Activated CD4-positive, CD25-positive, alpha-beta regulatory T cell treated with anti-CD3 and anti-CD28 coated beads, Interleukin-2, amount 50 U/mL, for 16 hours (primary cell): ENCODE measurements at places on chromosomes 6 and 20.

- no peak for DNase-seq
Observed at GRCh38 chr20:38196592-38196991, 31.5 kb upstream of the TGM2 start.

- DNase-seq: no peak
Observed at GRCh38 chr6:163991321-163991720, 576.8 kb downstream of the QKI start.

- no peak for DNase-seq
Observed at GRCh38 chr6:20438462-20439070, 36.9 kb downstream of the E2F3 start.

GRCh38 chr20:44805979-44806620 lies 4.2 kb downstream of the RIMS4 start:
- no peak for DNase-seq

GRCh38 chr6:138821519-138821918 lies 25.6 kb downstream of the ECT2L start:
- no peak for DNase-seq

- DNase-seq: no peak
Observed at GRCh38 chr6:82750556-82750955, 315.1 kb downstream of the UBE3D start.

DNA sequence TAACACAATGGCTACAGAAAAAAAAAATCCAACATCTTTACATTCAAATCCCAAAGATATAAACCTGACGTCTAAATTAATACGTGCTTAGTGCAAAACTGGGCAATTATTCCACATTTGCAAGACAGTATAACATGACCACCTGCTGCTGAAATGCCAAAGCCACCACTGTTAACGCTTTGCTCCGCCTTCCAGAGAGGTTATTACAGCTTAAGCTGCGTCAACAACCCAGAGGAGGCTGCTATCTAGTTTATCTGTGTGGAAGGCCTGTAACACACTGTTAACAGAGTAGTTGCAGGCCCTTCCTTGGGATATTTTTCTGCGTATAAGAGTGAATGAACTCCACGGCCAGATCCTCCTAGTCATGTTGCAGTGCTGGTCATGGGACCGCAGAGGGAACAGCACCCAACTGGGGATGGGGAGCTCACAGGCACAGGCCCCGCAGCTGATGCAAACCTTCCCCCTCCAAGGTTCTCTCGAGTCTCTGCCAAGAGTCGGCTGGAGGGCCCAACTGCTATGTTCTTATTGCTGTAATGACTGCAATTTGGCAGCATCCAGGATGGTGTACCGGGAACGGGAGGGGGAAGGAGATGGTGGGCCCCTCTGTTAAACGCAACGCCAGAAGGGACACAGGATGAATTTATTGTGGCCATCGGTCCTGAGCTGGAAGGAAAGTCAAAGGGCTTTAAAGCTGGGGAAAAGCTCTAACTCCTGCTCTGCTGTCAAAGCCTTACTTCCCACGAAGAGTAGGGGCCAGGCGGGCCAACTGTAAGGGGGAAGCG lies 993 bp upstream of the NCOA7 start:
- no peak for DNase-seq

DNA sequence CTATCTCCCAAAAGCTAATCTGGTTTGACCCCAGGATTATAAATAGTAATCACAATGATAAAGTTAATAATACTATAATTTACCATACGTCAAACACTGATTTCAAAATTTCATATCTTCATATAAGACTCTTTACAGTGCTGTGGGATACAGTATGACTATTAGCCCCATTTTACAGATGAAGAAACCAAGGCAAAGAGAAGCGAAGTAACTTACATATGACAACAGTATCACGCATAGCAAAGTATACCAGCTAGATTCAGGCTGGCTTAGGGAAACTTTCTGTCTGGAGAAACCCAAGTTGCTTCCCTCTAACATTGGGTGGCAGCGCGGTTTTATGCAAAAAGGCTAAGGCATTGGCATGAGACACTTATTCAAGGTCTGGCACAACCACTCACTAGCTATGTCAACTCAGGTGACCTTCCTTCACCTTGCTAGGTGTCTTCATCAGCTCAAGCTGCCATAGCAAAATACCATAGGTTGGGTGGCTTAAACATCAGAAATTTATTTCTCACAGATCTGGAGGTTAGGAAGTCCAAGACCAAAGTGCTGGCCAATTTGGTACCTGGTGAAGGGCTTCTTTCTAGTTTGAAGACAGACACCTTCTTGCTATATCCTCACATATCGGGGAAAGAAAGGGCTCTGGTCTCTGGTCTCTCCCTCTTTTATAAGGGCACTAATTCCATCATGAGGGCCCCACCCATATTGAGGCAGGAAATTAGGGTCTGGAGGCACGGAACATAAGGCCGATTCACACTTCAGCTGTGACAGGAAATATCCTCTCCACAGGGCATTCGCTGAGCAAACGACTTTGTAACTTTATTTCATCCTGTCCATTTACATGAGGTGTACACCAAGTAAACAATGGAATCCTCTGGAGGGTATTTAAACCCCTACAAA lies 22.4 kb upstream of the UTRN start:
- DNase-seq: no peak

DNA sequence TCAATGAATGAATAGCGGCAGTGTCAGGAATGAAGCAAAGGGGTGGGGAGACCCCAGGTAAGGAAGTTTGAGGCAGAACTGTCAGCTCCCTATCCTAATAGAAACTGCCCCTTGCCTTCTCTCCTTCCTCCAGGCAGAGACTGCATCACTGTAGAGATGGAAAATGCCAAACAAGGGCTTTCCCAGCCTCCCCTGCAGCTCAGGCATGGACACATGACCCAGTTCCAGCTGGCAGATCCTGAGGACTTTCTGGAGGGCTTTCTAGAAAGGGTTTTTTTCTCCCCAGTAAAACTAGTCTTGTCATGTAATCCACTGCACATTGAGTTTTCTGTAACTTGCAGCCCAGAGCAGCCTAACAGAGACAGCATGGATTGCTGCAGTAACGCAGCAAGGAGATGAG lies 17.9 kb upstream of the PNPLA1 start:
- no peak for DNase-seq

DNA sequence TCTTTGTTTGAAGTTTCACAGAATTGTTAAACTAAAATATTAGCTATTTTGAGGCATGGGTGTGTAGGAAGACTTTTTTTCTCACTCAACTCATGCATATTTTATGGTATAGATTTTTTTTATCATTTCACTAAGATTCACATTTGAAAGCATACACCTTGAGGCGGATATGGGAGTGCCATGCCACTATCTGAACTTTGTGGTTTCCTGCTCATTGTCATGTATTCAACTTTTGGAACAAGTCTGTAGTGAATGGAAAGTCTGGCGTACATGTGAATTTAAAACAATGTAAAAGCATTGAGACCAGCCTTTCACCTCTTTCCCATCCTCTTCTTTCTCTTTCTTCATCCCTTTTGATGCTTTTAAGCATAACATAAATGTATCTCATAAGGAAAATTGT lies 147.9 kb downstream of the TPBG start:
- no peak for DNase-seq

DNA sequence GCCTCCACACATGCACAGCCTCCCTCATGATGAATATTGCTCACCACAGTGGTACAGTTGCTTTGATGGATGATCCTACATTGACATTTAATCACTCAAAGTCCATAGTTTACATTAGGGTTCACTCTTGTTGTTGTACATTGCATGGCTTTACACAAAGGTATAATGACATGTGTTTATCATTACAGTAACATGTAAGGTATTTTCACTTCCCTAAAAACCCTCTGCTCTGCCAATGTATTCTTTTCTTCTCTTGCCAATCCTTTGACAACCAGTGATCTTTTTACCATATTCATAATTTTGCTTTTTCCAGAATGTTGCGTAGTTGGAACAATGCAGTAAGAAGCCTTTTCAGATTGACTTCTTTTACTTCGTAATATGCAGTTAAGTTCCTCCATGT lies 166.6 kb upstream of the KHDRBS2 start:
- no peak for DNase-seq

DNA sequence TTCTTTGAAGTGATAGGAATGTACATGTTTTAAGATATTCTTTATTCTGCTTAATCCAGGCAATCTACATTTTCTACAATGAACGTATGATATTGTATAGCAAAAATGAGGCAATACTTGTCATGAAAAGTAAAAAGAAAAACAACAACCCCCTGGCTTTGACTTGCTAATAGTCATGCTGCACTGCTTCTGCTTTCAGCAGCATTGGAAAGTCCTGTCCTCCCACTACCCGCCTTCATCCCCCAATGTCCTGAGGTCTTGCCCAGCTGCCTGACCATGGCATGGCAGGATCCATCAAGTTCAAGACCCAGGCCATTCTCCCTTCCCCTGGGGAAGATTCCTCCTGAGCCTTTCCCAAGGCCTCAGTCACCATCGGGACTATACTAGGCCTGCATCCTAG lies 156.5 kb downstream of the SH3BGRL2 start:
- DNase-seq: no peak

DNA sequence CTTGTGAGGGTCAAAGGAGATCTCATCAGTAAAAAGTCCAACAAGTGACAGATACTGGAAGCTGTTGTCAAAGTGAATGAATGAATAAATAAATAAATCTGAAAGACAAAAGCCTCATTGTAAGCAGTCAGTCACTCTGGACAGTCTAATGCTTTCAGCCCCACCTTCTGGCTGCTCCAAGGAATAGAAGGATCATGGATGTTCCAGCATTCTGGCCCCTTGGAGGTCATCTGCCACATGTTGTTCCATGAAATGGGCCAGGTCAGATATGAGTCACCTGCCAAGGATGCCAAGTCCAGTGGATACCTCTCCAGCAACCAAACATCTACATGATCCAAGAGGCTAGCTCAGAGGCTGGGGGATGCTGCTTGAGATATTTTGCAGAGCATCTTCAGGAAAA lies 185.6 kb downstream of the BMP7 start:
- no peak for DNase-seq

GRCh38 chr6:33898771-33899170 lies 95.0 kb upstream of the MLN start:
- no peak for DNase-seq
